ENCODE measurements at places on chromosomes 11 and 22.

DNA sequence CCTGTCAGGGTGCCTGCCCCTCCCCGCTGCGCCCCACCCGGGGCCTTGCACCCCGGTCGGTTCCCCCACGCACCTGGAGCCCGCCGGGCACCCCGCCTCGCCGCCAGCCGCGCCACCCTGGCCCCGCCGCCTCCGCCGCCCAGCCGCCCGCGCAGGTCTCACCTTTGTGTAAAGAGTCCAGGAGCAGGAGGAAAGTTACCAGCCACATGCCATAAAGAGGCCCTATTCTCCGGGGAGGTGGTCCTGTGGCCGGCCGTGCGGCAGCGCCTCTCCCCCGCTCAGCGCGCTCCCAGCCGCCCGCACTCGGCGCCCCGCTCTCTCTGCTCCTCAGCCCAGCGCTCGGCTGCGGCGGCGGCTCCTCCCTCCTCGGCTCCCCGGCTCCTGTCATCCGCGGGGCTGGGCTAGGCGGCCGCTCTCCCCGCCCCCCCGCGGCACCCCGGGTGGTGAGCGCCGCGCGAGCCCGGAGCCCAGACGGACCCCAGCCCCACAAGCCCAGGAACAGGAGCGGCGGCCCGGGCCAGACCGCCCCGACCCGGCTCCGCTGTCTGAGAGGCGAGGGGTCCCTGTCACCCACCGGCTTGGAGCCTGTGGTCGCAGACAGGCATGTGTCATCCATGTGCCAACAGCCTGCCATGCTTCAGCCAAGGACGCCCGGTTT, at the start of gene DSCAML1:
Gene DSCAML1, minus strand, starts transcription at position 345 of the 658 bp plus-strand sequence. Its CDS starts 137 bp downstream, at position 208.
- DNase-seq: no peak

DNA sequence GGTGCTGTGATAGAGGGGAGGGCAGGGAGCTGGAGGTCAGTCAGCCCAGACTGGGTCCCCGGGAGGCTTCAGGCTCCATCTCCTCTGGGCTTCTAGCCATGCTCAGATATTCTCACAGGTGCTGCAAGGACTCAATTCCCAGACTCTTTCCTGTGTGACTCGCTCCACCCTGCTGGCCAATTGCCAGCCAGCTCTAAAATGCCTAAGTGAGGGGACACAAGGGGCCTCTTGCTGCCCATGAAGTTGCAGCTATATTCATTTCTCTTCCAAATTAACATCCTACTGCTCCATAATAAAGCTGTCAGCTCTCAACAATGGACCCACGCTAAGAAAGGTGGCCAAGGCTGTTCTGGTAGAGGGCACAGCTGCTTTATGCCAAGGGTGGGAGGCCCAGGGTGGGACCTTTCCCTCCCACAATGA, 101.5 kb downstream of the PLEKHA7 start:
- DNase-seq: no peak

- DNase-seq: no peak
Observed at GRCh38 chr11:61978703-61979661, 11.5 kb upstream of the FTH1 start.

- no peak for DNase-seq
Observed at GRCh38 chr11:79940974-79941735, 500.3 kb upstream of the TENM4 start.

GRCh38 chr11:28457481-28458065, 349.4 kb downstream of the METTL15 start:
- no peak for DNase-seq

DNA sequence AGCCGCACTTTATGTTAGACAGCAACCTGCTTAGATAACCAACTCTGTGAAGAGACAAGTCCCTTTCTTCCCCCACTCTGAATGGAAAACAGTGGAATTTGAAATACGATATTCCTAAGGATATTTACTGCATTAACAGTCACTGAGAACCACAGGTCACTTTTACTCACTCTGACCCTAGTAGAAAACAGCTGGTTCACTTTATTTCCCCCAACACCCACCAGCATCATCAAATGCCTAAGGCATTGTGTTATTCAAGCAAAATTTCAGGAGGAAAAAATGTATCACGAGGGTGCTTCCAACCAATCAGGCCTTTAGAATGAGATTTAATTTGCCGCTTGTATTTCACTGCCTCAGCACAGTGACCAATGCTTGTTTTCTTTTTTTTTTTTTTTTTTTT, 1134.1 kb upstream of the CCDC90B start:
- no peak for DNase-seq

DNA sequence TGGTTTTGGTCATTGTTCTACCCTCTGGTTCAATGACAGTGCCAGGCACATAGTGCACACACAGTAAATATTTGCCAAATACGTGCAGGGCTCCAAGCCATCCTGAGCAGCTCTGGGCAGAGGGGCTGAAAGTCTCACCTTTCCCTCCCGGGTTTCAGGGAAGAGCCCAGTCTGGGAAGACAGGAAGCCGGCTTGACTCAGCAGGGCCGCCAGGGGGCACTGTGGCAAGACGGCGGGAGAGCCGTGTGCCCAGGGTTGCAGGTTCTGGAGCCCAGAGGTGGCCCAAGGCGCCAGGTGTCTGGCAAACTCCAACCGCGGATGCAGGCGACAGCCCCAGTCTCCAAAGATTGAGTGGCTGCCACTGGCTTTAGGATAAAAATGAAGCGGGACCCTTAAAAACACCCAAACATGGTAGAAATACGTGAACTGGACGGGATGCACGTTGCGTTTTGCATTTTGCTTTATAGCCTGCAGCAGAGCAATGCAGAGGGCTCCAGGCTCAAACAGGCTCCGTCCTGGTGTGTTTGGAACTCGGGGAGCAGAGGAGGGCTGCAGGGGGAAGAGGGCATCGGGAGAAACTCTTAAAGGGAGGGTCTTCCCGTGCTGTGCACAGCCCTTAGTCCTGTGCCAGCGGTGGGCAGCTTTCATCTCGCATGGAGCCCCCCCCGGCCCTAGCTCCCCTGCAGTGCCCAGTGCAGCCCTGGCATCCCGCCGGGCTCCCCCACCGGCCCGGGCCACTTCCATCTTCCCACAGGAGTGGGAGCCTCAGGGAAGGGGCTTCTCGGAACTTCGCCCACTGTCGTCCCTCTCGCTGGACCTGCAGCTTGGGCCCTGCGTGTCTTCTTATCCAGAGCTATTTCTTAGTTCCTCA, 10.7 kb downstream of the KRTAP5-5 start:
- DNase-seq: no peak

DNA sequence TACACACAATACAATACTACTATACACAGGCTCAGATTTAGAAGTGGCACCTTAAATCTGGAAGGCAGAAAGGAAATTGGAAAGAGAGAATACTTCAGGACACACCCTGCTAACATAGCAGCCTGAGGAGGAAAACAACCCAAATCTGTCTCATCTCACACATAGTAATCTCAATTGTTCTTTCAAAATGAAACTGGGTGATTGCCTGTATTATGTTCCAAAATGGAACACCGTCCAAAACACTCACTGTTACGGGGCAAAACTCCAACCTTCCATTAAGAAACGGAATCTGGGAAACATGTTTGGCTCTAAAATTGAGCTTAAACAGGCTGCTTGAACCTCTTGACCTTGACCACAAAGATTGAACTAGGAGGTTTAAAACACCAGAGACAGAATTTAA, 572.6 kb downstream of the OPCML start:
- no peak for DNase-seq

DNA sequence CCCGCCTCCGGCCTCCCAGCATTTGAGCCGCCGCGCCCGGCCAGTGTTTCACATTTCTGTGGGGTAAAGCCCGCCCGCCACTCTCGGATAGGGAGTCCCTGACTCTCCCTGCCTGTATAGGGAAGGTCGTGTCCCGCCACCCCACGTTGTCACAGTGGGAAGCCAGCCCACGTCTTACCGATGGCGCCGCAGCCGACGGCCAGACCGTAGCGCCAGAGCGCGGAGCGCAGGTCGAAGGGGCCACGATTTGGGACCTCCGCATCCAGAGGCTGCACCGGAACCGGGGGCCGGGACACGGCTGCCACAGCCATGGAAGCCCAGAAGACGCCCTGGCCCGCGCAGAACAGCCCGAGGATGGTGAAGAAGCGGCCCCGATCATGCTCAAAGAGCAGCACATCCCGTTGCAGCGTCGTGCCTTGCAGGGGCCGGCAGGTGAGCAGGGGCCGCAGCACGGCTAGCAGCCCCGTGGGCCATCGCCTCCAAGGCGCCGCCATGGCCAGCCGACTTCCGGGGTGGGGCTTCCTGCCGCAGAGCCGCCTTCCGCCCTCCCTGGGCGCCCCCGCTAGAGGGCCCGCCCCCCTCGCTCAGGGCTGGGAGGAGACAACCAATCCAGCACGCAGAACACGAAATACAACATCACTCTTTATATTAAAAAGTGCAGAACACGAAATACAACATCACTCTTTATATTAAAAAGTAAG, at the start of gene TMEM223:
Gene TMEM223, minus strand, starts transcription at position 506 of the 701 bp plus-strand sequence. Its CDS starts 12 bp downstream, at position 494.
- DNase-seq: peak; percentile 82

GRCh38 chr22:17807578-17808410, 33.5 kb upstream of the BID start:
- DNase-seq: no peak

DNA sequence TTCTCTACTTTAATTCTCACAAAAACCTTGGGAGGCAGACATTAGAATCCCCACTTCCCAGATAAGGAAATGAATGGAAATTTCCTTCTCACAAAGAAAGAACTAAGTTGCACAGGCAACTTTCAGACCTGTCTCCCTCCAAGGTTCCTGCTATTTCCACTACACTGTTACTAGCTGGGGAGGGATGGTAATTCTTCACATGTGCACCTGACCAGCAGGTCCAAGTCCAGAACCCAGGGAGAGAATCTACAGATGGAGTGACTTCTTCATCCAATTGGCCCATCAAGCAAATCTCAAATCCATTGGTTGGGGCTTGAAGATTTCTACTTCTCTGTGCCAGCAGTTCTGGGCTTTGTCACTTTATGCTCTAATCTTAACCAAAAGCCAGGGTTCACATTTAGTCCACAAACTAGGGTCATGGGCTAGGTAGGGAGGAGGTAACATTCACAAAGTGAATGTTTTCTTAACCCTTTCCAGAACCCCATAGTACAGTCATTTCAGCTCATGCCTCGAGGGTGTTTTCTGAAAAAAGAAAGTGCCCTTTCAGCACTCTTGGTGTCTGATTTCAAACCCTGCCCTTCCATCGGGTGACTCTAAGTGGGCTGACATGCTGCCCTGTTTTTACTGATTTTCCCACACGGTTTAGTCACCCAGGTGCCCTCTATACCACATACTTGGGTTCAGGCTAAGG, 2.7 kb downstream of the POU2AF1 start:
- no peak for DNase-seq

- DNase-seq: no peak
Observed at GRCh38 chr22:35491908-35492380, 48.7 kb upstream of the RASD2 start.

DNA sequence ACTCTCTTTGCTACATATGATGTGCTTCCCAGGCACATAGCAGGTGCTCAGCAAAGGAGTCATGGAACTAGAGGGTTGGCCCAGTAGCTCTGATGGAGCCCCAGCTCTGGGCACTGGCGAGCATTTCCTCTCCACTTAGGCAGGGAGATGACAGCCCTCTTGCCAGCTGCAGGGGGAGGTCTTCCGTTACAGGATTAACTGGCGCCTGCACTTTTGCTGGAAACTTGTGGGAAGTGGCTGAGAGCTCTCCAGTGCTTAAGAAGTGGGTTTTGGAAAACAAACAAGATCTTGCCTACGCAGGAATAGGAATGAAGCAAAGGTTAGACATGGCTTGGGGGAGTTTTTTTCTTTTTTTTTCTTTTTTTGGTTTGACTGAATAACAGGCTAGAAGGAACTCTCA, 75.5 kb downstream of the MICAL2 start:
- DNase-seq: no peak

DNA sequence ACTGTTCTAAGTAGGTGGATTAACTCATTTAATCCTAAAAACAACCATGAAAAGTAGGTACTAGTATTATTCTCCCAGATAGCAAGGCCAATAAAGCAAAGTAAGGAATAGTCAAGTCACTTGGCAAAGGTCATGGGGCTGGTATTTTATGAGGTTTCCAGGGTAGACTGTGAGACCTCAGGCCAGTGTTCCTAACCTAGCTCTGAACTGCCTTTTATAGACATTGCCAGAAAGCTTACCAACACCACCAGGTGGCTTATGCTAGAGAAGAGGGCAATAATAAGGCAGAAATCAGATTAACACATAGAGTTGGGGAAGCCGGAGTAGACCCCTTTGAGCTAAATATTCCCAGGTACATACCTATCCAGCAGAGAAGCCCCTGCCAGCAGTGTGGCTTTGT, 490.9 kb upstream of the TENM4 start:
- DNase-seq: no peak

GRCh38 chr11:62171261-62171723, 18.7 kb upstream of the SCGB1D1 start:
- DNase-seq: peak; percentile 16

GRCh38 chr11:74011360-74012073, 2.6 kb upstream of the UCP3 start:
- DNase-seq: peak; percentile 23

DNA sequence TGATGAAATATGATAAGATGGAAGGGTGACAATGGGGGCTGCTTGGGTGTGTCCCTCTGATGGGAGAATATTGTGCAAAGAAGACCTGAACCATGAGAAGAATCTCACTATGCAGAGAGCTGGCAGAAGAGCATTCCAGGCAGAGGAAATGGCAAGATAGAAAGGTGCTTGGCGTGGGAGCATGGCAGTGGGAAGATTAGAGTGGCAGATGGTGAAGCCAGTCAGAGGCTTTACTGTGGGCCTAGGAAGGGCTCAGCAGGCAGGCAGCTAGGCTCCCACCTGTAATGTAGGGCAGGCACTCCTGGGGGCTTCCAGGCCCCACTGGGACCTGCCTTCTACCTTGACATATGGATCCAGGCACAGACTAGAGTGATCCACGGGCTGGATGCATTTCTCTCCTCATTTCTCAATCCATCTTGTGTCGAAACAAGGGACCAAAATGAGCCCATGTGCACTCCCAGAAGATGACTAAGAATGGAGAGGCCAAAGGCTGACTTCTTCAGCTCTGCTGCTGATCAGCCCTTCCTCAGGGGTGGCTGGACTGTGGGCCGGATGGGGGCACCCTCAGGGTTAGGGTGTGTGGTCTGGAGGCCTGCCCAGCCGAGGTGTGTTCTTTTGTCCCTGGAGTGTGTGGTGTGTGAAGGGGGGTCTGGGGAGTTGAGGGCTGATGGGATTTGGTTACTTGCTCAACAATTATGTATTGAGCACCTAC, 88.3 kb downstream of the TSPAN18 start:
- no peak for DNase-seq

DNA sequence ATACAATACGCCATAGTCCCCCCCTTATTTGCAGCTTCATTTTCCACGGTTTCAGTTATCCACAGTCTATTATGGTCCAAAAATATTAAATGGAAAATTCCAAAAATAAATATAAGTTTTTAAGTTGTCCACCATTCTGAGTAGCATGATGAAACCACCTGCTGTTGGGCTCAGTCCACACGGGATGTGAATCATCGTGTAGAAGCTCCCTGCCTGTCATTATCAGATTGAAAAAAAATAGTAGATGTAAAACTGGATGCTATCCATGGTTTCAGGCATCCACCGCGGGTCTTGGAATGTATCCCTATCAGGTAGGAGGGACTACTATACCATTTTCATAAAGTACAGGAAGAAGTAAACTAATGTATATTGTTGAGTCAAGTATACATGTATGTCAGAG, 127.4 kb downstream of the TTC17 start:
- DNase-seq: no peak

- peak; percentile 62 for DNase-seq
Observed at GRCh38 chr11:45899448-45900174, 7.5 kb downstream of the FREY1 start.
